HFF-Myc (cell line): ENCODE measurements at places on chromosomes 12 and 14.

GRCh38 chr12:116365606-116366455, 88.3 kb upstream of the MED13L start:
- DNase-seq = no peak

- no peak for DNase-seq
Observed at GRCh38 chr12:2291182-2291832, 238.5 kb downstream of the CACNA1C start.

DNA sequence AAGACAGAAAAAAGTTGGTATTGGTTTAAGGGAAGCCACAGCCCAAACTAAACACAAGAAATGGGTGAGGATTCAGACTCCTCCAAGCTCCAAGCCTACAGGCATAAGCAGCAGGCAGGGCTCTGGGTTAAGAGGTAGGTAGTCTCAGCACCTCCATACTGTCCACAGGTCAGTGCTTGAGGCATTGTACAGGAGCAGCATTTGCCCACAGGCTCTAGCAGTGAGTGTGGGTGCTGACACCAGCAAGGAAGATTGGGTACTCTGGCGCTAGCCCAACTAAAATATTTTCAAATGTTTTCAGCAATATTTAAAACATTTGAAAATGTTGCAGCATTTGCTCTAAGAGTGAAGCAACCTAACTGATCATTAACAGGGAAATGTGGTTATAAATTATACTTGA, 33.1 kb downstream of the FERMT2 start:
- no peak for DNase-seq

DNA sequence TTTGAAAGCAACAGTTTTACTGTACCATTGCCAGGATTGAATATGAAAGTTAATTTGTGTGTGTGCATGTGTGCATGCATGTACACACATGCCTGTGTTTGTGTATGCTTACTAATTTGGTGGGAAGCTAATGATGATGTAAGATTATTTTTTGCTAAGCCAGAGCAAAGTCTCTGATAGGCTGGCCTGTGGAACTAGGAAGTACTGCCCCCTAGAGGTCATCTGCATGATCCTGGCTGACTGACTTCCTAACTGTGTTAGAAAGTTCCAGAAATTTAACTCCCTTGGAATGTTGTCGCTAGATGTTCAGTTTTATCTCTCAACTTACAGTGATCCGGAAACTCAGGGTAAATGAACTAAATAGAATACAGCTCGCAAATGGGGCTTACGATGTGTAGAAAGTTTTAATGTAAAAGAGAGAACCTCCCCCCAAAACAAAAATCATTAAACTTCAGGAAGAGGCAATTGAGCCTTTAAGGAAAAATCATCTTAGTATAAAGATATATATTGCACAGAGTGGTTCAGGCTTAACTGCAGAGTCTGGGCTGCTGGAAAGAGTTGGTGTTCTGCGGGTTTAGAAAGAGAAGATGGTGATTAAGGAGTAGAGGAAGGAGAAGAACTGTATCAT, 34.3 kb upstream of the SLC38A1 start:
- peak; percentile 16 for DNase-seq

GRCh38 chr14:102899516-102899900, 23.0 kb upstream of the AMN start:
- no peak for DNase-seq

GRCh38 chr14:71454513-71455332, 477.5 kb upstream of the RGS6 start:
- DNase-seq = no peak

DNA sequence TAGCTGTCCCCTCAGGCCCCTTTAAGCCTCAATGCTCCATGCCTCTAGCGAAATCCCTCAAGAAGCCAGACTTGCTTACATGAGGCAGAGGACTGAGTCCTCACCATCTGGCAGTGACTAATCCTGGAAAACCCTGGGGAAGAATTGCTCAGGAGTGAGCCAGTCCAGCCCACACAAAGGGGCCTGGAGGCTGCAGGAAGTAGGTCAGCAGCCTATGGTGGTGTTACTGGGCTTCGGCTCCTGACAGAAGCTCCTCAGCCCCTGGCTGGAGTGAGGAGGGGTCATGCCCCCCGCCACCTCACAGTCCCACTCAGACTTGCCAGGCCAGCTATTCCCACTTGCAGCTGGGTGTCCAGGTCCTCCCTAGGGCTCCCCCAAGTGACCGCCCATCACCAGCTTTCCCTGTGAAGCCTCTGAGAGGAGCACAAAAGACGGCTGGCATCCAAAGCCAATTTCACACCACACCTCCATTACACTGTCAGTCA, 250.5 kb downstream of the DPF3 start:
- peak; percentile 94 for DNase-seq

- DNase-seq = no peak
Observed at GRCh38 chr14:103696466-103697071, 18.7 kb downstream of the XRCC3 start.

GRCh38 chr12:108349278-108349688, 10.2 kb upstream of the CMKLR1 start:
- no peak for DNase-seq

- no peak for DNase-seq
Observed at GRCh38 chr14:98297567-98297966, 974.4 kb downstream of the BCL11B start.

GRCh38 chr12:90858252-90858651, 96.7 kb downstream of the CCER1 start:
- DNase-seq = no peak

- no peak for DNase-seq
Observed at GRCh38 chr14:65412856-65413738, 567 bp downstream of the FUT8 start.

GRCh38 chr14:20697273-20698017, 8.9 kb downstream of the ANG start:
- DNase-seq = peak; percentile 30

DNA sequence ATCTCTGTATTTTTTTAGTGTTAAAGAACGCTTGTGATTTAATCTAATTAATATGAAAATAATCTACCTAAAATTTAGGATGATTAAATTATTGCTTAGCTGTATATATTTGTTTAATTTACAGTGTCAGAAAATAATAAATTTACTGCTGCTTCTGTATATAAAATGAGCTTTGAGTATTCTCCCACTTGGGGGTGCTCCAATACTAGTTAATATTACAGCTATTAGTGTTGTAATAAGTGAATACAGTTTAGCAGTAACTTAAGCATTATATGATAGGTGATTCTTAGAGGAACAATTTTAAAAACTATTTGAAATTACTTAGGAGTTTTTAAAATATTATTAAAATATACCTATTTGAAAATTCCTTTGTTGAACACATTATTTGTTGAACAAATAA, 62.2 kb downstream of the PAPOLA start:
- no peak for DNase-seq

DNA sequence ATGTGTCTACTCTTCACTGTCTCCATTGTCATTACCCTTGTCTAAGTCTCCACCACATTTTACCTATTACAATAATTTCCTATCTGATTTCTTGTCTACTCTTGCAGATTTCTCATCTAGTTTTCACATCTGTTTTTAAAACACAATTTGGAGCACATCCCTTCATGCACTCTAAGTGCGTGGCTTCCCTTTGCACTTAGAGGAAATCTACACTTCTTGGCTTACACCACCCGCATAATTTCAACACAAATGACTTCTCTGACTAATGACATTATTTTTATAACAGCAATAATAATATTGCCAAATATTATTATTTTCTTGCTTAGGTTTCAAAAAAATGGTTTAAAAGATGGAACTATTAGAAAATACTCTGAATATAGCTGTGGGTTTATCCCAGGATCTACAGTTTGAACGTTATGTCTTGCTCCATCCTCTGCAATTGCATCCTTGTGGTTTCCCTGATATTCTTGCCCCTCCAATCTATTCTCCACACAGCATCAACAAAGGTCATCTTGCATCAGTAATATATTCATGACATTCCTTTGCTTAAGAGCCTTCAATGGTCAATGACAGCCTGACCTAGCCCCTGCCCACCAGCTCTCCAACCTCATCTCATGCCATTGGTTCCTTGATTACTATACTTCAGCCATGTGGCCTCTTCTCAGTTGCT, 153.7 kb downstream of the SLC25A21 start:
- no peak for DNase-seq
